NCI-H1105 (cell line): ENCODE measurements at places on chromosomes 12 and 14.
A peak's percentile ranks its signal among the peaks of the same experiment; 100 is the strongest.

DNA sequence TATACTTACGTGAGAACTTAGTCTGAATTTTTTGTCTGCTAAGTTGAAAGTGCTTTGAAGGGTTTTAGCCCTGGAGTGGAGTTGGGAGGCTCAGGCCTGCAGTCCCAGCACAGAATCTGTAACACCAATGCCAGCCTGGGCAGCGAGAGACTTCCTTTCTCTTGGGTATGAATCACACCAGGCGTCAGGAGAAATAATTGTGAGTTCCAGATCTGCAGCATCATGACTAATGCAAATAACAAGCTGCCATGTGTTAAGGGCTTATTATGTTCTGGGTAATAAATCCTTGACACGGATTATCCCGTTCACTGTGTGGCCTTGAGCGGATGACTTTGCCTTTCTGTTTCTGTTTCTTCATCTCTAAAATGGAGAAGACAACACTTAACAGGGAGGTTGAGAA is 70.6 kb downstream of the B4GALNT3 start:
- no peak for DNase-seq

DNA sequence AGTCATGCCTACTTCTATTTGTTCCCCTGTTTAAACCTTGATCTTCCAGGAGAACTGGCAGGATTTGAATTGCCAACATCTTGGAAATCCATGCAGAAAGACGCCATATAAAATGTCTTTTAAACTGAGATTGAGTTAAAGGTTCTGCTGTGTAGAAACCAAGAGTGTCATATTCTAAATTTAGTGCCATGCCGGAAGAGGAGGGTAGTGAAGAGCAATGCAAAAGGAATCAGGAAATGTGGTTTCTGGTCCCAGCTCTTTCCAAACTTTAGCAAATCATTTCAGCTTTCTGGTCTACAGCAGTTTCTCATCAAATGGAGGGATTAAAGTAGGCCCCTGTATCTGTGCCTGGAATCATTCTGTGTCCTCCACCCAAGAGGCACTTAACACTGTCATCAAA is 85.7 kb downstream of the BTG1 start:
- no peak for DNase-seq

- DNase-seq = no peak
Measured at GRCh38 chr14:99325016-99325415, 53.0 kb upstream of the BCL11B start.

- DNase-seq = no peak
Measured at GRCh38 chr12:111664961-111665865, 20.5 kb downstream of the BRAP start.

DNA sequence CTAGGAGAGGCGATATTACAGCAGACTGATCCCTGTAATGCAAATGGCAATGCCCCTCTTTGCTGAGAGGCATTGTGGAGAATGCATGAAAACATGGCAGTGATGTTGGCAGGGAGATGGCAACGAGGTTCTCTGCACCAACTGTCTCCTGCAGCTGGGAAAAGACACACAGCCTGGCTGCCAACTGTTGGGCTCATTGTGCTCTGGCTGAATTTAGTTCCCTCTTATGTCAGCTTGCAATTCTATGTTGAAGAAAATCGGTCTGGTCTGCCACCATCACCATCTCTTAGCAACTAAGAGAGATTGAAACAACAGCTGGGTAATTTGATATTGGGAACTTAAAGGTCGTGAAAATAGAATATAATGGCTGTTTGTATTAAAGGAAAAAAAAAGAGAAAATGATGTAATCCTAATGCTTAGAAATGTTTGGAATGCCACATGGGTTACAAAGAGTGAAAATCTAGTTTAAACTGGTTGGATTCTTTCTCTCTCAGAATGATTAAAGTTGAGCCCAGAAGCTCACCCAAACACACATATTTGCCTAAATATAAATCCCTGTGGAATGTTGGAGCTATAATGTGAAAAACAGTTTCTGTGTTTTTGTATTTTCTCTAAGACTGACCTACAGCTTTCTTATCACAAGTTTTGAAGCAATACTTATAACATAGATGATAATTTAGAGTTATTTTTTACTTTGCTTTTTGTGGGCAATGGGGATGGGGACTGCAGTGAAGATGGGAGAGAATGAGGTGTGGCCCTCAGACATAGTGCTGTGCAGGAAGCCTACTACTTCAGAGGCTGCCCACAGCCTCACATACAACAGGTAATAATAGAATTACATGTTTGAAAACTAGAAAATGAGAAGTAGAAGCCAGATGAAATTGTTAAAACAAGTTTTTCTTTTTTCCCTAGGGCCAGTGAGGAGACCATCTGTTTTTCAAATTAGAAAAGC is 143.7 kb downstream of the AKAP6 start:
- peak; percentile 16 for DNase-seq

- DNase-seq = no peak
Measured at GRCh38 chr12:79275631-79276030, 411.1 kb downstream of the SYT1 start.

DNA sequence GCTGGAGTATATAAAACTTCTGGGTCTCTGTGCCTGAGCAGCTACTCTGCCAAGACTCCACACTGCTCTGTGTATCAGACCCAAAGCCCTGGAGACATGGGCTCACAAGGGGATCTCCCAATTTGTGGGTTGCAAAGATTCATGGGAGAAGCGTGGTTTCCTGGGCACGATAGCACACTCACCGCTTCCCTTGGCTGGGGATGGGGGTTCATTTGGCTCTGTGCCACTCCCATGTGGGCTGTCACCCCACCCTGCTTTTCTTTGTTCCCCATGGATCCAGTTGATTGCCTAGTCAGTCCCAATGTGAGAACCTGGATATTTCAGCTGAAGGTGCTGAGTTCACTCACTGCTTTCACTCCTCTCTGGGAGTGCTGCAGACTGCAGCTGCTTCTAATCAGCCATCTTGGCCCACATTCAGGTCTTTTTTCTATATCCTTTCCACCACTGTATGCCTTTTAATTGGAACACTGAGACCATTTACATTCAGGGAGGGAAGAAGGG is 40.0 kb upstream of the PCNX4 start:
- DNase-seq = no peak

- no peak for DNase-seq
Measured at GRCh38 chr12:108438667-108439066, 76.4 kb upstream of the FICD start.

- no peak for DNase-seq
Measured at GRCh38 chr14:101171650-101172049, 268.1 kb upstream of the RTL1 start.

DNA sequence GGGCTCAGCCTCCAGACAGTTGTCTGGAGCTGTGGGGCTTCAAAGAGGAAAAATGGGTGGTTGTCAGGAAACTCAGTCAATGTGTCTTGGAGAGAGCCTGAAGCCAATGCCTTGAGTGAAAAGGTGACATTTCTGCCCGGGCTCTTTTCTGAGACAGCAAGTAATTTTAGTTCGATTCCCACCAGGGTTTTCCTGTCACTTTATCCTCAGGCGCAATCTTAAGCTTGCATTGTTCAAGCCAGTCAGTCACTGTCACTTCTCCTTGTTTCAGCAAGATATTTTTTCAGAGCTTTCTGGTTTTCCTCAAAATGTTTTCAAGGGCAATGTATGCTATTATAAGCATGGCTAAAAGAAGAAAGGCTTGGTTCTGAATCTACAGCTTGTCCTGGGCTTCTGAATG is 404.7 kb upstream of the SEL1L start:
- no peak for DNase-seq

GRCh38 chr12:48084066-48084465 is 21.8 kb downstream of the SENP1 start:
- DNase-seq = no peak

DNA sequence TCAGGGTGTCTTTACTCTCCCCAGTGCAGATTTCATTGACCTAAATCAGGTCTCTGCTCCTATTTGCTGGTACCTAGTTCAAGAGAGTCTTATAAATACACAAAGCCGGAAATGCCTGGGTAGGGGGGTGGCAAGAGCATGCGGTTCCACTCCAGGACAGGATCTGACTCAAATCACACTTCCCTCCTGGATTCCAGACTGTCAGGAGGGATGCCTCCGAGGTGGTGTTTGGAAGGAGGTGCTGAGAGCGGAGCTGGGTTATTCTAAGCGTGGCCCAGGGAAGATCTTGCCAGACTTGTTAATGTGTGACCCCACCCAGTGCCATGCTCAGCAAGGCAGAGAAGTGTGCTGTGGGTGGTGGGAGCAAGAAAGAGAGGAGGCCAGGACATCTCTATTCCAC is 49.8 kb downstream of the B4GALNT3 start:
- no peak for DNase-seq

- no peak for DNase-seq
Measured at GRCh38 chr12:958588-959123, 9.2 kb upstream of the RAD52 start.

DNA sequence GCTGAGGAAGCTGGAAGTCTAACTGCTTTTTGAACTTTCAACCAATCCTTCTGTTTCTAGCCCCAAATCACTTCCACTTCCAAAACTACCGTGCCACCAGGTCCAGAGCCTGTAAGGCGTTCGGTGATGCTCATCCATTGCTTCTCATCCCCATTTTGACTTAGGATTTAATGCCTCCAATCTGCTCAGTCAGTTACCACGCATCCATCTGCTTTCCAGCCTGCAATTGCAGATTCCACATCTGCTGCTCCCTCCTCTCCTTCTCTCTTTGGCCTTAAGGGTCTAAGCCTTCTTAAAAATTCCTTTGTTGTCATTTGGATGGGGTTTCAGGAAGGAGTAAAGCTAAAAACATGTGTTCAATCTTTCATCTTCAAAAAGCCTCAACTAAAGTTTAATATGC is 74.7 kb downstream of the TUNAR start:
- no peak for DNase-seq

GRCh38 chr12:104790296-104791125 is 167.6 kb downstream of the SLC41A2 start:
- no peak for DNase-seq

DNA sequence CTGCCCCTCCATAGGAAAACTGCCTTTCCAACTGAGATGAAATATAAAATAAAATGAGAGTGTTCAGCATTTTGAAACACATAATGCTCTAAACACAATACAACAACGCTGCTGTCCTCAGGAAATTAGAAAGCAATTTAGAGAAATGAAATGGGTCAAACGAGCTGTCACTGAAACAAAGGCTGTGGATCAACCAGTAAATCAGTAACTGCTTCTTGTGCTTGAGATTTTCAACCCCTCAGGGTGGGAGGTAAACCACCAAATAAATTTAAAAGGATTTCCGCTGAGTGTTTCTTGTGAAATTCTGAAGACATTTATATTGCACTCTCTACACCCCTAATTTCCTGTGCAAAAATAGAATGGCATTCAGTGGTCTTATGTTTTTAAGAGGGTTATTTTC is 657.1 kb upstream of the SEL1L start:
- DNase-seq = no peak

DNA sequence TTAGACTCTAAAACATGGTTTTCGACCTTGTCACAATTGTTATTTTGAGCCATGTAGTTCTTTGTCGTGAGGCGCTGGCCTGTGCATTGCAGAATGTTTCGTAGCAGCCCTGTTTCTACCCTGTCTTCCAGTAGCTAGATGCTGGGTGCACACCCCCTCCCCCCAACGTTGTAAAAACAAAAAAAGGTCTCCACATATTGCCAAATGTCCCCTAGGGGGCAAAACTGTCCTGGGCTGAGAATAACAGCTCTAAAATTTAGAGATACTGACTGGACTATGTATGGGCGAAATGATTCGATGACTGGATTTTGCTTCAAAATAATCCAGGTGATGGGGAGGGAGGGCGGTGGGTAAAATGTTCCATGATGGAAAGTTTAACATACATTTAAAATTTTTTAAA is 126.1 kb upstream of the FUT8 start:
- no peak for DNase-seq

- no peak for DNase-seq
Measured at GRCh38 chr14:74619672-74620131, 7.7 kb upstream of the LTBP2 start.

DNA sequence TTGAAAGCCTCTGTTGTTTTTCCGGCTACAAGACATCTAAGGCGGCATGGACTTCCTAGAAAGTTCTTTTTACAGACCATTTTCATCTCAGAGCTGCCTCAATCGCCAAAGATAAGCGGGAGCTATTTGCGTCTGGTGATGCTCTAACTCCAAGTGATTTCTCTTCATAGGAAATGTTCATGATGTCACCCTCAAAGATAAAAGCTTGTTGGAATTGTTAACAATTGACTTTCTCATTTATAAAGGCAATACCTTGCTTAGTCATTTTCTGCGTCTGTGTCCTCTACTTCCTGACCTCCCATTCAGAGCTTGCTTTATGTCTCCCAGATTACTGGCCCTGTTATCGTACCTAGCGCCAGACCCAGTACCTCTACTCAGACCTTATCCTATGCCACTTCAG is 259.0 kb upstream of the G2E3 start:
- no peak for DNase-seq

- no peak for DNase-seq
Measured at GRCh38 chr14:94388384-94389103, at the start of gene SERPINA1. Gene SERPINA1, minus strand, starts transcription at chr14:94388602. Its CDS starts 5,365 bp downstream, at chr14:94383237.

DNA sequence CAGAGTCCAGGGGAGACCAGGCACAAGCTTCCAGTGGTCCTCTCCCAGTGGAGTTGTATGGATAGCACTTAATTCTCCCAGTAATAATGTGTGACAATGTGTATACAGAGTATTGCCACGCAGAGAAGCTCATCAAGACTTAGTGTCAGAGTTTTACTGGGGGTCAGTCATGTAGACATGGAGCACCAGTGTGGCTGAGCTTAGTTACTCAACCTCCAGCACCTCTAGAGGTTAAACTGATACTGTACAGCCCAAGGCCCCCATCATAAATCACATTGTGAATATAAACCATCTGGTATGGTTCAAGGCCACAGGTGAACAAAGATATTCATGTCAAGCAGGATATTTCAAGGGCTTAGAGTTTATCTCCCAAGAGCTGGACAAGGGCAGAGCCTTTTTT is 378.1 kb upstream of the TMPO start:
- DNase-seq = no peak

GRCh38 chr12:54383041-54383609 is 1.4 kb downstream of the ZNF385A start:
- DNase-seq = no peak
